ENCODE measurements at places on chromosomes 5 and 9.

- DNase-seq, result no peak
Measured at GRCh38 chr5:158435161-158435616, 576.2 kb upstream of the CLINT1 start.

DNA sequence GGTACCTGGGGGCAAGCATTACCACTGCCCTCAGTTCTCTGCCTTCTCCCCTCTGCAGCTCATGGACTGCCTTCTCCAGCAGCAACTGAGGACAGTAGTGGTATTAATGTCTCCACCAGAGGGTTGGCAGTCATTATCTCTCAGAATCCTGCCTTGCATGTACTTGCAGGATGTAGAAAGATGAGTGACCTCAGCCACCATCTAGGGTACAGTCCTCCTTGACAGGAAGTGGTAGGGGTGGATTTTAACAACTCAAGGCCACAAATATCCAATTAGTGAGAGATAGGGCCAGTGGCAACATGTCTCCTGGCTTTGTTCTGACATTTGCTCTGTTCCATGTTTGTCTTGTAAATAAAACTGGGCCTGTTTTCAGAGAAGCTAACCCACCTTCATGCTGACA lies 47.2 kb downstream of the F2R start:
- DNase-seq, result no peak

- DNase-seq, result no peak
Measured at GRCh38 chr5:14630671-14631070, 33.8 kb upstream of the OTULIN start.

DNA sequence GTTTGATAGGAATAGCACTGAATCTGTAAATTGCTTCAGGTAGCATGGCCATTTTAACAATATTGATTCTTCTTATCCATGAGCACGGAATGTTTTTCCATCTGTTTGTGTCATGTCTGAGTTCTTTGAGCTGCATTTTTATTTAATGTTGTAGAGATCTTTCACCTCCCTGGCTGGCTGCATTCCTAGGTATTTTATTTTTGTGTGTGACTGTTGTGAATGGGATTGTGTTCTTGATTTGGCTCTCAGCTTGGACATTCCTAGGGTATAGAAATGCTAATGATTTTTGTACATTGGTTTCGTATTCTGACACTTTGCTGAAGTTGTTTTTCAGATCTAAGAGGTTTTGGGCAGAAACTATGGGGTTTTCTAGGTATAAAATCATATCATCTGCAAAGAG lies 152.9 kb upstream of the CHD1 start:
- no peak for DNase-seq

DNA sequence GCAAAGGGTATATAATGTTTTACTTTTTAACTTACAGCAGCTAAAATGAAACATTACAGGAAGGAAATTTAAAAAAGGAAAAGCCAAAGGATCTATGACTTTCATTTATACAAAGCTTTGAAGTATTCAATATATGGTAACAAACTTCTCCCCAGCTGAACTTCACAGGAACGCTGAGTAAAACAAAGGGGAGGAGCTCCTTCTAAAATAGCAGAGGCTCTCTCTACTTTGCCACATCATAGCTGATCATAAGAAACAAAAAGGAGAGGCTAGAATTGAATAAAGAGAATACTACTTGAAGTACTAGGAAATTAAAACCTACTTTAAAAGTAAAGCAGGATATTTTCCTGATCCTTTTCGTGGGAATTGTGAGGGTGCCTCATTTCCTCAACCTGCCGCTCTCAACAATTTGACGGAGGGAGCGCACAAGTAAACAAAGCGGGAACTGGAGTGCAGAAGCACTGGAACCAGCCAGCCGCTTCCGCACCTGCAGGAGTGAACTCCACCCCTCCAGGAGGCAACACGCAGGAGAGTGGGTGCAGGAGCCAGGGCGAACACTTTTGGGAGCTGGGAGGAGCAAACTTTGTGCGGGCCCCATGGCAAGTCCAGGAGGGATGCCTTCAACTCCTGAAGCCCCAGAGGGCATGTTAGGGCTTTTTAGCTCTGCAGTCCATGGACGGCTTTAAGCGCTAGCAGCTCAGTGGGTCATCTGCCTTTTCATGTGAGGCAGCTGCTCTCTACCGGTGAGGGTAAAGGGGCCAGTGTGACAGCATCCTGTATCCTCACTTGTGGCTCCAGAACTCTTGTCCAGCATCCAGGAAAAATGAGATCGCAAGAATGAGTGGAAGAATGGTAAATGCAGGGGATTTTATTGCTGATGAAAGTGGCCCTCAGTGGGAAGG lies 757.4 kb downstream of the PTPRD start:
- peak; percentile 73 for DNase-seq

- no peak for DNase-seq
Measured at GRCh38 chr5:180555168-180555921, 36.0 kb downstream of the SCGB3A1 start.

DNA sequence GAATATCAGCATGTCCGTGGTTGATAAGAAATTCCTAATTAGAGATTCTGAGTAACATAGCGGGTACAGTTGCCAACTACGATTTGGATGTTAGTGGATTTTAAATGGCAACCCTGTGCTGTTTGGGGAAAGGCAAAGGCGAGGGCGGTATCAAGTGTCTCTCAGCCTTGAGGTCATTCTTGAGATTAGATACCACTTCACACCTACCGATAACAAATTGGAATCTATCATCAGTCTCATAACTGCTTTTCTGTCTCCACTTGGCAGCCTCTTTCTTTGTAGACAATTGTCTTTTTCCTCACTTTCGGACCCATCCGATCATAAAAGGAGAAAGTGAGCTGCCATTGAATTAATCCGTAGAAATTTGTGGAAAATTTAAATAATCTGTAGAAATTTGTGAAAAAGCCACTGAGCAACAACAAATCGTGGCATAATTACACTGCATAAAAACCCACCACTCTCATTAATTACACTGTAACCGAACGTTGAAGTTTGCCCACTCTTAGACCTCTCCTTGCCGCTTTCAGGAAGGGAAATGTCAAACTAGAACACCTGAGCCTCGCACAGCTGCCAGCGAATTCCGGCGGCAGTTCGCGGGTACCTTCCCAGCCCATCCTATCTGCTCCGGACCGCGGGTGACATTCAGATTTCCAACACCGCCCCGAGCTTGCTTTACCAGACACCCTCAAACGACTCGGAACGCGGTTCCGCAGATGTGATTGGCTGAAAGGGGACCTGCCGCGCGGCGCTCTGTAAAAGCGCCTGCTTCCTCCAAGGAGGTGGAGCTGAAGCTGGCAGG lies 849 bp upstream of the RGMB start:
- DNase-seq, result peak; percentile 91

- DNase-seq, result no peak
Measured at GRCh38 chr9:86459191-86459590, 105.0 kb upstream of the TUT7 start.

DNA sequence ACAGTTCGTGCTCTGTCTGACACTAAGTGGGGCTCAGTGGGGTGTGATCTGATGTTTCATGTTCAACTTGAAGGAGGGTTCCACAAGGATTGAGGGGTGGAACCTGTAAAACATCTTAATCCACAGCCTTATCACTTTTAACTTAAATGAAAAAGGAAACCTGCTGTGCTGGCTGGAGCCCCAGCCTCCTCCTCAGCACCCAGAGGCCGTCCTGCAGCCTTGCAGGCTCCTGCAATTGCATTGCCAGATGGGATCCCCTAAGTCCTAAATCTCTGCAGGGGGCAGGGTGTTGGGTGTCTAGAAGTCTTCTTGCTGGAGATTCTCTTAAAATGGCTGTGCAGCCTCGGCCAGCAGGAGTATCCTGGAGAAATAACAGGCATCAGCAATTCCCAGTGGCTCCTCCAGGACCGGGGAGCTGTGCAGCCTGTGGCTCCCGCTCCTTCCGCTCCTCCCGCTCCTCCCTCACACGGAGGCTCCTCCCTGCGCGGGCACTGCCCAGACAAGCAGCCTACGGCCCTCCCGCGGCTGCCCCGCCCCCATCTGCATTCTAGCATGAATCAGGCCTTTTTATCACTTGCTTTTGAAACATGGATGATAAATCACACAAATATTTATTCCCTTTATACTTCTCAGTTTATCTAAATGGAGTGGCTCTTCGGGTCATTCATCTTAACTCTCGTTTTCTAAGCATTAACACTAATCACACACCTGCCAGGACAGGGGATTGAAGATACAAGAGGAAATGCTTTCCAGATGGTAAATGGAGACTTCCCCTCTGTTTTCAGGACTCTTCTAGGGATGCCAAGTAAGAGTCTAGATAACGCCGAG lies 131.0 kb downstream of the ADAMTS16 start:
- DNase-seq, result peak; percentile 68

DNA sequence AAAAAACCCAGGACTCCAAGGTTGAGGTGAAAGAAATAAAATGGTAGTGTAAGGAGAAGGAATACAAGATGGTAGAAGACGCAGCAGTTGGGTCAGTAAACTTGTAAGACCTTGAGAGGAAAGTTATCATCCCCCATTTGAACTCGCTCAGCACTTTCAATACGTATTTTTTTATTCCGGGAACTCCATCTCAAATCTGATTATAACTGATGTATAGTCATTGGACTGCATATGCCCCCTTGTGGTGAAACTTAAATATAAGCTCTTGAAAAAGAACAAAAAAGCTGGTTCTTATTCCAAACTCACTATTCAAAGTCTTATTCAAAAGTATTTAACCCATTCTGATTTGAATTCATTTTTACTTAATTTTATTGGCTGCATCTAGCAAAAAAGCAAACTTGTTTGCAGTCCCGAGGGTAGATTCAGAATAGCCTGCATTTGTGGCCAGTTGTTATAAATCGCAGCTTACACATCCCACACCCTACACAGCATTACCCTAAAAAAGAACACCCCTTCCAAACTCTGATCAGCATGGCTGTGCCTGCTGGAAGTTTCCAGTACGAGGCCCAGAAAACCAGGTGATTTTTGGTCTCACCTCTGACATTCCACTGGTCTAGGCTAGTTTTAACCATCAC lies 118.0 kb downstream of the ESM1 start:
- peak; percentile 18 for DNase-seq

GRCh38 chr5:124745007-124745927 lies 1.2 kb downstream of the ZNF608 start:
- no peak for DNase-seq

- no peak for DNase-seq
Measured at GRCh38 chr5:123452401-123452800, 29.2 kb upstream of the CEP120 start.

DNA sequence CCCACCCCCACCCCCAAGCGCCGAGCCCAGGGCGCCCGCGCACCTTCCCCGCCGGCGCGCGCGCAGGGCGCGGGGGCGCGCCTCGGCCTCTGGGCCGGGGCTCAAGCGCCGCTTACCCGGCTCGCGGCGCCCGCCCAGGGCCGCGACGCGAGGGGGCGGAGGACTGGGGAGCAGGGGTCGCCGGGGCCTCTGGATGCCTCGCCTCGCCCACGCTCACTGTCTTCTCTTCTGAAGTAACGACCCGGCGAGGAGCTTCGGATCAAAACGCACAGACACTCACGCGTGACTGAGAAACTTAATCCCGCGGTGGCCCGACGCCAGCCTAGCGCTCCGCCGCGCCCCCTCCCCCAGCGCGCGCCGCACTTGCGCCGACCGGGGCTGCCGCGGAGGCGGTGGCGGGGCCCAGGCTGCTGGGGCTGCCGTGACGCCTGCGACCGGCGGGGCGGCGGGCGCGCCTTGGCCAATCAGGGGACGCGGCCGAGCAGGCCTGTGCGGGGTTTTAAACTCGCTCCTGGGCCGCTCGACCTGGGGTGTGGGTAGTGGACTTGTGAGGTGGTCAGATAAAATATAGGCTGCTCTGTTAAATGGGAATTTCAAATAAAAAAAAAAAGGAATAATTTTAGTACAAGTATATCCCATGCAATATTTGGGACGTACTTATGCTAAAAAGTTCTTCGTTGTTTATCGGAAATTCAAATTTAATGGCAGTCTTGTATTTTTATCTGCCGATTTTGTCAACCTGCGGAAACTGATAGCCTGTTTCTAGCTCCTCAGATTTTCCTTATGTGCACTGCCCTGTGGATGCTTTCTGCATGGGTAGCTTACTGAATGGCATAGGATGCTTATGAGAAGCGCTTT lies at the start of gene MPDZ:
MPDZ (minus strand) TSS at position 409 of the 858 bp plus-strand sequence. CDS start 29,377 bp downstream, outside the sequence.
- DNase-seq, result peak; percentile 85

DNA sequence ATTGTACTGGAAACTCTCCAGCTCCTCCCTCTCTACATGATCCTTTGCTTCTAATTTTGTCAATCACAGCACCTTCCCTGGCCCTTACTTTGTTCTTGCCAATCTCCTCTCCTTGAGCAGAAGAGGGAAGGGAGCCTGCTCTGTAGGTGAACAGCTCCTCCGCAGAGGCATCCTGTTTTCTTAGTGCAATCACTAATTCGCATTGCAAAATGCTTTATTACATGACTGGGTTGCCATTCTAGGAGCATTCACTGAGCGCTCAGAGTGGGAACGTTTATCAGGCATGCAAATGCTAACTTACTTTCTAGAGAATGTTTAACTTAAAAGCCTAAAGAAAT lies 416 bp upstream of the SNX18 start:
- DNase-seq, result no peak

Data from NCI-H774 (cell line).